ENCODE measurements at places on chromosomes 5 and 9.

- DNase-seq, result no peak
Observed at GRCh38 chr5:115778417-115778816, 38.0 kb downstream of the CDO1 start.

- no peak for DNase-seq
Observed at GRCh38 chr5:67983251-67984110, 232.1 kb upstream of the PIK3R1 start.

DNA sequence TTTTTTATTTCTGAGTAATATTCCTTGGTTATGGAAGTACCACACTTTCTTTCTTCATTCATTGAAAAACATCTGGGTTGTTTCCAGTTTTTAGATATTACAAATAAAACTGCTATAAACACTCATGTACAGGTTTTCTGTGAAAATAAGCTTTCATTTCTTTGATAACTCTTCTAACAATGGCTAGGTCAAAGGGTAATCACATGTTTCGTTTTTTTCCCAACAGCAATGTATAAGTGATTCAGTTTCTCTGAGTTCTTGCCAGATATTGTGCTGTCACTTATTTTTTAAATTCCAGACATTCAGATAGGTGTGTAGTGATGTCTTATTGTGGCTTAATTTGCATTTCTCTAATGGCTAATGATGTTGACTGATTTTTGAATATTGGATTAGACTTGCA, 16.7 kb upstream of the TNPO1 start:
- DNase-seq, result no peak

GRCh38 chr9:80794197-80794596, 895.1 kb downstream of the TLE1 start:
- no peak for DNase-seq

- no peak for DNase-seq
Observed at GRCh38 chr9:137435980-137436760, 5.0 kb downstream of the ENTPD8 start.

DNA sequence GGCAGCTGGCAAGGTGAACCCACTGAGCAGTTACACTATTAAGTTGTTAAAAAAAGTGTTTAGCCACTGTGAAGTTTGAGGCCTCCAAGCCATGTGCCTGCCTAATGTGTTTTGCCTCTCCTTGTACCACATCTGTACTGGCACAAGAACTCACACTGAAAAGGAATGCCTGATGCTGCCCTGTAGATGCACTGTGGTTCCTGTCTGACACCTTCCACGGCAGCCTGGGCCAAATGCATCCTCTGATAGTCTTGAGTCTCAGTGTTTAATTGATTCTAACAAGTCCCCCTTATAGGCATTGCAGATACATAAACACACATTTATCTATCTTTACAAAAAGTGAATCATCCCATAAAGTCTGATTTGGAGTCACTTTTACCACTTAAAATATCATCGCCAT, 169.9 kb downstream of the TTC39B start:
- DNase-seq, result no peak
